ENCODE measurements at places on chromosomes 13 and 19.

DNA sequence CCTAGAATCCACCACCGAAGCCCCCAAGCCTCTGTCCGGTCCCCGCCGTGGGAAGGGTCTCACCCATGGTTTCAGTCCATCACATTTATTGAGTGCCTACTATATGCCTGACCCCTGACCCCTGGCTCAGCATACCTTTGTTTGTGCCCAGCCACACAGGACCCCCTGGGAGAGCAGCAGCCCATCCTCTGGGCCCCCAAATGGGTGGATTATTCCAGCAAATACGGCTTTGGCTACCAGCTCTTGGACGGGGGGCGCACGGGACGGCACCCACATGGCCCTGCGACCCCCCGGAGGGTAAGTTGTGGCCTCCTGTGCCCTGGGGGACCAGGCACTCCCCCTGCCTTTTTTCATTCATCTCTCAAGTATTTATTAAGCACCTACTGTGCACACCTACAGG, 7.7 kb downstream of the PLK5 start:
- no peak for DNase-seq

DNA sequence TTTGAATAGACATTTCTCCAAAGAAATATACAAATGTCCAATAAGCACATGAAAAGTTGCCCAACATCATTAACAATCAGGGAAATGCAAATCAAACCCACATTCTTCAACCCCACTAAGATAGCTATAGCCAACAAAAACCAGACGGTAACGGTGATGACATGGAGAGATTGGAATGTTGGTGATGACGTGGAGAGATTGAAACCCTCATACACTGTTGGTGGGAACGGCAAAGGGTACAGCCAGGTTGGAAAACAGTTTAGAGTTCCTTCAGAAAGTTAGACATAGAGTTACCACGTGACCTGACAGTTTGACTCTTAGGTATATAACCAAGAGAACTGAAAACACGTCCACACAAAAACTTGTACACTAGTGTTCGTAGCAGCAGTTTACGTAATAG, 48.1 kb downstream of the TNFRSF19 start:
- no peak for DNase-seq

DNA sequence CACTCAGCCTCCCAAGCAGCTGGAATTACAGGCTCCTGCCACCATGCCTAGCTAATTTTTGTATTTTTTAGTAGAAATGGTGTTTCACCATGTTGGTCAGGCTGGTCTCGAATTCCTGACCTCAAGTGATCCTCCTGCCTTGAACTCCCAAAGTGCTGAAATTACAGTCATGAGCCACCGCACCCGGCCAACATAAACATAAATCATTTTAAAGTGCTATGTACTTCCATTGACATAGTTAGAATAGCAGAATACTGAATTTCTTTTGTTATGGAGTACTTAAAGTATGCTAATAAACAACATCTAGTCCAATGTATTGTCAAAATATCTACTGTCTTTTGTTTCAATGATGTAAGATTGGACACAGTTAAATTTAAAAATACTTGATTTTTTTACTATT, 539.0 kb downstream of the PCDH9 start:
- DNase-seq: no peak

DNA sequence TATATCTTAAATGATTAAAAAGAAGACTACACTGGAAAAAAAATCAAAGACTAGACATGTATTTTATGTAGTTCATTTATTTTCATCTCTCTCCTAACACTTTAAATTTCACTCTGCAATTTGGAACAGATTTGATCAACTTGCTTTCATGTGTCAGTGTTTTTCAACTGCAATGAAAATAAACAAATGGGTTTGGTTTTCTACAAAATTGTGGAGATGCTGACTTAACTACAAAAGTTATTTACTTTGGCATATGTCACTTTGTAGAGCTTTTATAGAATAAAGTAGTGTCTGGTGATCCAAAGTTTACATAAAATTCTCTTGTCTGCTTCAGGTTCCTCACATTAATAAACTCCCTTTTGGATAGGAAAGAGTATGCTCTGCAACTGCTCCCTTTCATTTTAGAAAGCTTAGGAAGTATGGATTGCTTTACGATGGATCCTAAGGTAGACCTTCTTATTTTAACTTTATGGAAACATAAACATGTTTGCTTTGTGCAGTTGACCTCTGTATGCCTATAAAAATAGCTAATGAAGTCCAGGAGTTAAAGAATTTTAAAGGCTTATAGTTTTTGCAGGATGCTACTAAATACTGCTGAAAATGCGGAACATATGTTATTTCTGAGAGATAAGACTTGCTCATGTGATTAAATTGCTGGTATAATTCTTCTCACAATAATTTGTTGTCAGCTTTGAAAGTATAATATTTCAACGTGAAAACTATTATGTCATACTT, 815.9 kb downstream of the PCDH9 start:
- DNase-seq: no peak

DNA sequence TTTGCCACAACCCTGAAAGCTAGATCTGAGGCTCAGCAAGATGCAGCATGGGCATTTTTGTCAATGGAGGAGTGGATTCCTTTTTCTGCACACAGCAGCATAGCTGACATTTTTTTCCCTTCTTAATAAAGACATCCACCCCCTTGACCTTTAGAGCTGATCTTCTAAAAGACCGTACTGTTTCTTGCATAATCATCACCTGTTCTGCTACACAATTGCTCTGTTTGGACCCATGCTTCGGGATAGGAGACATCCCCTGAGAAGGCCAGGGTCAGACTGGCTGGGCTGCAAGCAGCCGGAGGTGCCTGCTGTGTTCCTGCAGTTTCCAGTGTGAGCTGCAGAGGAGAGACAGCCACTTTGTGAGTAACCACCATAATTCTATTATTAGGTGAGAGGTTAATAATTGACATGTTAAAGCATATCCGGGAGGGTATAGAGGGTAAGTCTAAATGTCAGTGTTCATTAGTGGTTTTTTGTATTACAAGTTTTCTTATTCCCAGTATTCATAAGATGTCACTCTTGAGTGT, 108.5 kb upstream of the C1QTNF9B start:
- DNase-seq: no peak

- no peak for DNase-seq
Measured at GRCh38 chr13:51481656-51482055, 28.8 kb upstream of the INTS6 start.

DNA sequence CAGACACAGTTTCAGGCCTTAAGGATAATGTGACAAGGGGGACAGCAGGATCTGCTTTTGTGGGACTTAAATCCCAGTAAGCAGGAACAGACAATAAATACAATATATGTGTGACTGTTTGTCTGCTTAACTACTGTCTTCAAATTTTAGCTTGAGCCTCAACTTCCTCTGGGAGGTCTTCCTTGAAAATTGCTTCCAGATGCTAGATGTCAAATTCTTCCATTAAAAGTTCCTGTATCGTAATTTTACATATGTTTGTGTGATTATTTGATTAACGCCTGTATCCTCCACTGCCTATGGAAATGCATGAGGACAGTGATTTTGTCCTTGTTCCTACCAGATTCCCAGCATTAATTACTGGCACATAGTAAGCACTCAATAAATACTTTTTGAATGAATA, 385.5 kb downstream of the NDFIP2 start:
- DNase-seq: no peak

- DNase-seq: no peak
Measured at GRCh38 chr13:113565526-113566226, 18.9 kb upstream of the TFDP1 start.

GRCh38 chr19:29530540-29531457, 5.0 kb downstream of the VSTM2B start:
- DNase-seq: no peak

GRCh38 chr19:6012426-6013170, 34.7 kb upstream of the RANBP3 start:
- DNase-seq: no peak

DNA sequence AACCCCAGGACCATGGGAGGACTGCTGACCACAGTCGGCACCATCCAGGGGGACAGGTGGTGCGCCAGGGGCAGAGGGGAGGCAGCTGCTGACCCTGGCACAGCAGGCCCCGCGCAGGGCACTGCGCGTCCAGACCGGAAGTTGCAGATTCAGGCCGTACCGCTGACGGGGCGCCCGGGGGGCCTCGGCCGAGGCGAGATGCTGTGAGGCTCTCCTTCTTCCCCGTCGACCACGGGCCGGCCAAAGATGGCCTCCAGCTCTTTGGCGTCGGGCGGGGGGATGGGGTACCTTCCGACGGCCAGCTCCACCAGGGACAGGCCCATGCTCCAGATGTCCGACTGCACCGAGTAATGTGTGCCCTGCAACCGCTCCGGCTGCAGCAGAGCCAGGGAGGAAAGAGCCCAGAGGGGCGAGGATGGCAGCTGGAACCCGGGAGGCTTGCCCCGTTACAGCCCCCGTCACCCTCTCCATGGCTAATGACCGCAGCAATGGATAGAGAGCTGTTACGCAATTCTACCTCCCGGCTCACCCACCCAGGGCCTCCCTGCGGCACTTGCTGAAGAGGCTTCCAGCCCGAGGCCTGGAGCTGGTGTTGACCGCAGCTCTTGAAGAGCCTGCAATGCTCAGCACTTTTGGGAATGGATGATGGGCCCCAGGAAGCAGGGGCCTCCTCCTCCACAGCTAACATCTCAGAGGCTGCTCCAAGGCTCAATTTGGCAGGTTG, 24.7 kb downstream of the MAP2K2 start:
- DNase-seq: no peak

DNA sequence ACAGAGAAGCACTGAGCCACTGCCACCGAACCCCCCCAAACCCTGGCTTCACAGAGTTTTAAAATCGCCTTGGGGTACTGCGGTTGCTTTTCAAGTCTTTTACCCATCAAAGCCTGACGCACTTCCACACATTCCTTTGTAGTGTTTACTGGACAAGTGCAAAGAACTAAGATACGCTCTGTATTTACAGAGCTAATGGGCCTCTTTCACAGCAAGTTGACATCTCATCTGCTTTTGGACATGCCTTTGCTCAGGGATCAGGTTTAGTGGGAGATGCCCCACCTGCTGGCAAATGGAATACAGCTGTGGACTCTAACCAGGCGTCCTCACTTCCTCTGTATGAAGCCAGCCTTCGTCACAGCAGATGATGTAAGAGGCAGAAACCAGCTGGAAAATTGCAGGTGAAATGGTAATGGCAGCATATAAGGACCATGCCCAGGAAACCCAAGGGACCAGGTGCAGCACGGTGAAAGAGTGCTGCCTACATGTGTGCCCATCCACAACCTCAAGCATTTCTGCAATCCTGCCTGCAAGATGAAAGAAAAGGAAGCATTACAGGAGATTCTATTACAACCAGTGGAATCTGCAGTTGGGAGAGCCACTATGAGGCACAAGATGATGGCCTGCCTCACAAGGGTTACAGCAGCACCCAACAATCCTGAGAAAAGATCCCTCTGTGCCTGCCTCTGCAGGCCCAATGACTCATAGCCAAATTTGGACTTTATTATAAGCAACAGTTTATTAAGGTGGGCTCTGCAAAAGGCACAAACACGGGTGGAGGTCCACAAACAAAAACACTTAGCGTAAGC, 34.7 kb downstream of the BRD4 start:
- DNase-seq: no peak

DNA sequence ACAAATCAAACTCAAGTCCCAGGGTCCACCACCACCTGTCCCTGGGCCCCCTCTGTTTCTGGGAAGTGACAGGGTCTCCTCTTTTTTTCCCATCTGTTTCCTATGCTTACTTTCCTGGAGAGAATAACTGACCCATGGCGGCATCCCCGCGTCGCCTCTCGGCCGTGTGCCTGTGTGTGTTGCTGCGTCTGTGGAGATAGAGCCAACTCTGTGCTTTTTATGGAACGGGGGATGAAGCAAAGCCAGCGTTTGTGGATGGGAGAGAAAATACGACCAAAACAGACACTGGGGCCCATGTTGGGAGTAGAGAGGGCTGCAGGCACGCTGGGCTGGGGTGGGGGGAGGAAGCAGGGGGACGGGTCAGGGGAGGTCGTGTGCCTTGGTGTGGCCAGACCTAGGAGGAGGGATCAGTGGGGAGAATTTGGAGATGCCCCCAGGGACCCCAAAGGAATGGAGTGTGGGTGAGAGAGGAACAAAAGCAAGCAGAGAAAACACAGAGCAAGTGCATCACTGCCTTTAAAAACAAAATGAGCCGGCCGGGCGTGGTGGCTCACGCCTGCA, 16.6 kb downstream of the PLK5 start:
- DNase-seq: no peak

DNA sequence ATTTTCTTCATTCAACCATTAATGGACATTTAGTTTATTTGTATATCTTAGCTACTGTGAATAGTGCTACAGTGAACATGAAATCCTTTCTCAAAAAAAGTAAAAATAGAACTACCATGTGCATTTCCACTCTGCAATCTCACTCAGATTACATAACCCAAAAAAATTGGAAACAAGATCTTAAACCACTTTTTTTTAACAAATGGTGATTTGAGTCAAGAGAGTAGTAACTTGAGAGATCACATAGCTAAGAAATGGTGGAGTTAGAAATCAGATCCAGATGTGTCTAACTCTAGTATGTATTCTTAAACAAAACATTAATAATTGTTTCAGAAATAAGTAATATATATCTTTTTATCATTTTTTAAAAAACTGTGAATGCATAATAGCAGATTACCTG, 318.3 kb upstream of the SGCG start:
- no peak for DNase-seq

GRCh38 chr19:5588906-5589676, 21.3 kb upstream of the TINCR start:
- DNase-seq: no peak

DNA sequence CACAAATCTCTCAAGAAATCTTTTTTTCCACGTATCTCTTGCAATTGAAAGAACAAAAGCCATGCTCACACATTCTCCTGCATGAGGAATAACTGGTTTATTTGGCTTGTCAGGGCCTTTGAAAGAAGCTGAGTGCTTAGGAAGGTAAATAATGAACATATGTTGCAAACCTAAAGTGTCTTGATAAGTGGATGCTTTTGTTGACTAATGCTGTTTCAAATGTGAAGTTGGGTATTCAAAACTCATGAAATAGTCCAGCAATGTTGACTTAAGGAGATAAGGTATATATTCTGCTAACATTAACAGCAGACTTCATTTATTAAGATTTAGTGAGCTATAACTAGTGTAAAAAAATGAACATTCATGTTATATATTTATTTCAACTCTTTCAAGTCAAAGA, 1792.7 kb upstream of the MIR17HG start:
- DNase-seq: no peak

- no peak for DNase-seq
Measured at GRCh38 chr19:53147645-53148044, 11.2 kb downstream of the ZNF347 start.

DNA sequence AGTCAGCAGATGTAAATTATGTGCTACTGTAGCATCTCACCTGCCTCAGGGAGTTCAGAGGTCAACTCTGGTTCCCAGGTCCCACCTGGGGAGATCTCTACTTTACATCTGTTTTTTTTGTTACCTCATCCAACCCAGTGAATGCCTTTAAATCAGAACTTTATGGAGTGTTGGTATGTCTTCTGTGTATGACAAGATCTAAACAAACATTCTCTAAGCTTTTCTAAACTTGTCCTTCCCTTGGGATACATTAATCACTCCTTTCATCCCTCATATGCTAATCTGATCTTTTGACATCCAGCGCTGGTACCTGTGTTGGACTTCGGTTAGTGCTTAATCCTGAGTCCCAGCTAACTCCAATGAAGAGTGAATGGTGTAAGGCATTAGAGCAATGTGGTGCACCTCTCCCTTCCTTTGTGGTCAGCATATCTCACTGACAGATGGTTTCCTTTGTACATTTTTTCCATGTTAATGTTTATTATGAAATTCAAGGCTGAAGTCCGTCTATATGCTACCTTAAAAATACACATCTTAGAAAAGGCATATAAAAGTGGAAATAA, 213.4 kb downstream of the ABCC4 start:
- DNase-seq: no peak

Data from stimulated activated CD8-positive, alpha-beta memory T cell treated with anti-CD3 and anti-CD28 coated beads, Interleukin-4, amount 100 ng/mL, for 24 hours (primary cell).